ENCODE measurements at places on chromosomes 12 and 14. TPM values are rescaled to one million over a fixed set of nuclear protein-coding genes. Genes with fewer than 3 reads are reported as not detected.
A peak's percentile ranks its signal among the peaks of the same experiment; 100 is the strongest.

- DNase-seq = no peak
Measured at GRCh38 chr14:90785876-90786450, 30.3 kb downstream of the TTC7B start.

DNA sequence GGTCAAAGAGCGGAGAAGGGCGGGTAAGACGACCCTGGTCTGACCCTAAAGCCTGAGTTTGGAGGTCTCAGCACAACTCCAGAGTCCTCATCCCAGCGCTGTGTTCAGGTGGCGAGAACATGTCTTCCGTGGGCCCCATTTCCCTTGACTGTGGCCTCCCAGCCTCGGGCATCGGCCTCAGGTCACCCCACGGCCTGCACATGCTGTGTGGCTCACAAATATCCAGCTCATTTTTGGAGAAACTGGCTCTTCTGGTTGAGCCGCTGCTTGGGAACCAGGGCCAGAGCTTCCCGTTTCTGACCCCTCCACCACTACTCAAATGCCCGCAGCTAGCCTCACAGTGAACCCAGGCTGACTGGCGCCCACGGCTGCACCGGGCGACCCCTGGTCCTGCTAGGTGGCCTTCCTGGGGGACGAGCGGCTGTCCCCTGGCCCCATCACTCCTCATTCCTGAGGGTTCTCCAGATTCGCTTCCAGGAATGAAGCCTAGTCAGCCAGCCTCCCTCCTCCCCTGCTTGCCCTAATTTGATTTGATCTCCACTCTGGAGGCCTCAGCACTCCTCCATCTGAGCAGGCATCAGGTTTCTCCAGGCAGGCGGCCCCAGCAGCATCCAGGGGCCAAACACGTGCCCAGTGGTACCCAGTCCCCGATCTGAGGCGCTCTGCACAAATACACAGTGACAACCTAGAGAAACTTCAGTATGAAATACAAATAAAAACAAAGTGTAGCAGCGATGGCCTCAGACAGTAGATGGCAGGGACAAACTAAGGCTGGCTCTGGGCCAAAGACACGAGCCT, 4.7 kb downstream of the P2RX2 start:
- no peak for DNase-seq

Gene KRT4
- total RNA-seq = not detected

DNA sequence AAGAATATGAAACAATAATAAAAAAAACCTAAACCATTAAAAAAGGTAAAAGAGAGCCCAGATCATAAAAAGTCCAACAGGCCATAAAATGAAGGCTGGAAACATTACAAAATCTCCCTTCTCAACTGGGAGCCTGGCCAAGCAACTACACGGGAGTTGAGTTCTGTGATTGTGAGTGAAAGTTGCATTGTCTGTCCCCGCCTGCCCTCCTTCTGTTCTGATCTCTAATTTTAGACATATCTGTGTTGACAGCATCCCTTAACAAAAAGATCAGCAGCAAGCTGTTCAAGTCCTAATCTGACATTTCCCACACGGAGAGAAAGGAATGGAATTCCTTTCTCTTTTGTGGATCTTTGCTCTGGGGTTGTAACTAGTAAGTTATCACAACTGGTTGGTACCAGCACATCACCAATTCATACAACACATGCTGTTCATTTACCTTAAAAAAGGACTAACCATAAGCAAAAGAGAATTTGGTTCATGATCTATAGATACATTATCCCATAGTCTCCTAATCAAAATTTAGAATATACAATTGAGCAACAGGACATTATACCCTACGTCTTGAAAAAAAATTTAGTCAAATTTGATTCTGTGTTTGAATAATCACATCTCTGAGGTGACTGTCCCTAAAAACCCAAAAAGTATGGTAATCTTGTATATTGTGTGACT, 205.1 kb upstream of the GZMB start:
- DNase-seq = no peak

DNA sequence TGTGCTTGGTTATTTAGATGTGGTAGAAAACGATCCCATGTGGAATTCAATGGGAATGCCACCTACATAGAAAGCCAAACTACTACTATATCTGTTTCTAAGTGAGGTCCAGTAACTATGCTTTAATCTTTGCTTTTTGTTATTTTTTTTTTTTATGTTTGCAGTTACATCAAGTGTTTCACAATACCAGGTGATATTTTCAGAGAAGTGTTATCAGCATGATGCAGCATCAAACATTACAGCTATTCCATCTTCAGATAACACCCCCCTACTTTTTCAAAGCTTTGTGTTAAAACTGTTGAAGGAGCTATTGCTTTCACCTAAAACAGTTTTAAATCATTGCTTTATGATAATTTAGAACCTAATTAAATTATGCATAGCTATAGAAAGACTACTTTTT, 163.8 kb upstream of the SLC16A7 start:
- no peak for DNase-seq

Gene STAC3
- total RNA-seq = 0.75 TPM

- DNase-seq = no peak
Measured at GRCh38 chr14:33612197-33612505, 338.7 kb downstream of the EGLN3 start.

Gene FGF23
- not detected for total RNA-seq

GRCh38 chr14:87667659-87668058, 325.3 kb downstream of the GALC start:
- peak; percentile 61 for DNase-seq

DNA sequence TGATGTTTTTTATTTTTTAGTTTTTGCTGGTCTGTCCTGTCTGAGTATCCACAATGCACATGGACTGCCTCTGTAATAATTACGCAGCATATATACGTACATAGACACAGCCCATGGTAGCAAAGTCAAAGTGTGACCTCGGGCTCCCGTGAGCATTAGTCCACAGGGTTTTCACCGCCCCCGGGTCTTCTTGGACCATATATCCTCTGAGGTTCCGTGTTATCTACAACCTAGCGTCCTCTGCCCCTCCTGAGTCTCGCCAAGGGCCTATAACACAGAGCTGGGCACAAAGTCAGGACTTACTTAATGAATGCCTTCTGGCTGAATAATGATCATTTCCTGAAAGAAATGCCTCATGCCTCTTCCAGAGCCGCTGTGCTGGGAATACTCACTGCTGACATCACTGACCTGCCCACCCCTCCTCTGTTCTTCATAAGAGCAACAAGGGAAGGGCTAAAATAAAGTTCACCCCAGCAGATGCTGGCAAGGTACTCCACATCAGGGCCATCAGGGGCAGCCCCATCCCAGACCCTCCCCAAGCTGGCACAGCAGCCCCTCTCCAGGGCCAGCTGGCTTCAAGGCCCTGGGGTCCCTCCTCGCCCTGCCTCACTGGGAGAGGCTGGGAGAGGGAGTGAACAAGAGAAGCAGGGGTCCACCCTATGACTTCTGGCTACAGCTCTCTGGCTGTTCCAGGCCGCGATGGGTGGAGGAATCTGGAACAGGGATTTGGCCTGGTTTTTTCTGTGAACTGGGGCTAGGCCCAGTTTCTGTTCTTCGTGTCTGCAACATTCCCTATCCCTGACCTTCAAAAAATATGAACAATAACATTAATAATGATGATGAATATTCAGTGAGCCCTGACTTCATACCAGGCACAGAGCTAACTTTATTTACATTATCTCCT, 7.9 kb downstream of the HDAC7 start:
- DNase-seq = peak; percentile 90

Gene SERPINA1
- 0.98 TPM for total RNA-seq

DNA sequence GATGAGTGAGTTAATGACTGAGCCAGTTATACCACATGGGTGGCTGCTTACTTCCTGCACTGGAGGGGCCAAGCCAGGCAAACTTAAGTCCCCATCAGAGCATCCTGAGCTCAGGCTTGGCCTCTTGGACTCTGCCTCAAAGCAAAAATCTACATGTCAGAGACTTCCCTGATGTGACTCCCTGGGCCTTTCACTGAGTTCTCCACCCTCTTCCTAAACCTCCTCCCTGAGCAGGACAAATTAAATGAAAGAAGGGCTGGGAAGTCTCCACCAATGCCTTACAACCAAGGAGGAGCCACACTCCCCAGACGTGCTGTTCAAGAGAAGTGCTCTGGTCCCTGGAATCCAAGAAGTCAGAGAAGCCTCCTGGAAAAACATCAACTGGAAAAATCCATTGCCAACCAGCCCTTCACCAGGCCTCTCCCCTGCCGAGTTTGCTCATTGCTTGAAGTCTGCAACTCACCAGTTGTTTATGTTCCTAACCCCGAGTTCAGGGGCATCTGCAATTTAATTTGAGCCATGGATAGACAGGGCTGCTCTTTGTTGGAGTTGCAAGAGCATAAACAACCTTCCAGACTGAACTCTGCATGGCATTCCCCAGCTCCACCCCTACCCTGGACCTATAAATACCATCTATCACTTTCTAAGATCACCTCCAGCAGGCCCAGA, 160.5 kb downstream of the ANO2 start:
- no peak for DNase-seq

DNA sequence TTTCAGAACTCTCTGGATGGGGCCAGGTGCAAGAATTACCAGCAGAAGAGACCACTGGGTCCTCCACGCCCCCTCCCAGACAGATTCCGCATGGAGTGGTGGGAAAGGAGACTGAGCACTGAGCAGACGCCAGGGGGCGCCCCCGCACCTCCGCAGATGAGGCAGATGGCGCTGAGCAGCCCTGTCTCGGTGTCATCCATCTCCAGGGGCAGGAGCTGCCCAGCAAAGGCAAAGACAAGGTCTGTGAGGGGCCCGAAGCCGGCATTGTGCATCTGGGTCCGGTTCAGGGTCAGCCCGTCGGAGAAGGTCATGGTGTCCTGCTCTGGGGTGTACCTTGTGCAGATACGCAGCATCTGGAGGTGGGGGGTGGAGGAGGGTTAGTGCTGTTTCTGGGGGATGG, 6.3 kb upstream of the ITGB7 start:
- DNase-seq = peak; percentile 27

DNA sequence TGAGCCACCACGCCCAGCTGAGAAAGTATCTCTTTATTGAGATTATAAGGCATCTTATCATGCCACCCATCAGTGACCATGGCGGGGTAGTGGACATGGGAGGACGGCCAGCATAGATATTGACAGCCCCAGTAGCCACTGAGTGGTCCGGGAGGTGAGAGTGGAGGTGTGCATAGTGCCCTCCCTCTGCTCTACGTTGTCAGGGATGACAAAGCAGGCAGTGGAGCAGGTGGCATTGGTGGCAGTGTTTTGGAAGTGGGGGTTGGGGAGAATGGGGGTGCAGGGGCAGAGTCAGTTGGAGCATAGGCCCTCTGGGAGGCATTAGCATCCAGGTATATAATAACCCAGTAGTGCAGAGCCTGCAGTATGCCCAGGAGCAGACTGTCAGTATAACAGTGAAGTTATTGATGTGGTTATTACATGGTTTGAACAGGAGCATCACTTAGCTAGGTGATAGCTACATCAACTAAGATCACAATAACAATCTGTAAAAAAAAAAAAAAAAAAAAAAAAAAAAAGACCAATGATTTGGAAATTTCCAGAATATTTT, 41.1 kb downstream of the GNG2 start:
- DNase-seq = no peak

Gene HPD
- total RNA-seq = not detected

GRCh38 chr14:51333901-51334521, 94.0 kb downstream of the TMX1 start:
- DNase-seq = peak; percentile 57

Gene EFS
- 6.5 TPM for total RNA-seq

- no peak for DNase-seq
Measured at GRCh38 chr12:111393700-111394300, 11.9 kb upstream of the SH2B3 start.

Gene DAO
- total RNA-seq = not detected

DNA sequence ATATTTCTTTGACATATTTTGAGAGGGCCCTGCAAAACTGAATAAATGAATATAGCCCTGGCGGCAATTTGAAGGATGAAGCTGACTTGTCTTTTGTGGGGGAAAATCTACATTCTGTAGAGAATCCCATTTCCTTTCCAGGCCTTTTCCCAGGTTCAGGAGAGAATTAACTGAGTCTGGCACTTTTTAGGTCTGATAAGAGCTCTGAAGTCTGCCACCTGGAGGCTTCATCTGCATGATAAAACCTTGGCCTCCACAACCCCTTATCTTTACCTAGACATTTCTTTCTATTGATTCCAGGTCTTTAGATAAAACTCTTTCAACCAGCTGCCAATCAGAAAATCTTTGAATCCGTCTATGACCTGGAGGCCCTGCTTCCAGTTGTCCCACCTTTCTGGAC, 299.4 kb downstream of the ETNK1 start:
- DNase-seq = no peak

- DNase-seq = no peak
Measured at GRCh38 chr14:35045798-35046047, 349 bp upstream of the FAM177A1 start.

Gene CAPZA3
- total RNA-seq = not detected

- DNase-seq = no peak
Measured at GRCh38 chr12:62575036-62575435, 108.4 kb downstream of the MON2 start.
